Activated CD4-positive, CD25-positive, alpha-beta regulatory T cell (primary cell): ENCODE measurements at places on chromosomes 16 and 17.
A peak's percentile ranks its signal among the peaks of the same experiment; 100 is the strongest.

DNA sequence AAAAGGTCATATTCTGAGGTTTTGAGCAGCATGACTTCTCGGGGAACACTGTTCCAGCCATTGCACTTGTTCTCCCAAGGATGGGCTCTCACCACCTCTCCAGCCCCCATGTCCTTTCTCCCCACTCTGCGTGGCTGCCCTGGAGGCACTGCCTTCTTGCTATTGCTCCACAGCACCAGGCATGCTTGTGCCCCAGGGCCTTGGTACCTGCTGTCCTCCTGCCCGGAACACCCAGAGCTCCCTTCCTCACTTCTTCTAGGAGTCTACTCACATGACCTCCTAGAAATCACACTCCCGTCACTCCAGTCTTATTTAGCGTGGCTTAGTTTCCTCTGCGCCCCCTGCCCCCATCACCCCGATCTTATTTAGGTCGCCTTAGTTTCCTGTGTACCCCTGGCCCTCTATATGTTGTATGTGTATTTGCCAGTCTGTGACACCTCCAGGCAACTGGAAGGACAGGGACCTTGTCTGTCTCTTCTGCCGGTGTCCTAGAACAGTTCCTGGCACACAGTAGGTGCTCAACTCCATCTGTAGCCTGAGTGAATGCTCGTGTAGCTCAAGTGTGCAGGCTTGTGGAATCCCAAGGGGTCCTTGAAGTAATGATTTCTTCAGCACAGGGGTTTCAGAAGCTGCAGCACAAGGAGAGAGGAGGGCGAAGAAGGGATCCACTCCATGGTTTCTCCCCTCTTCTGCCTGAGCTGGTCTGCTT is 208.6 kb upstream of the CIBAR2 start:
- DNase-seq = no peak

- DNase-seq = no peak
These were observed 8.9 kb upstream of the TNS4 start for GRCh38 chr17:40510328-40510648.

GRCh38 chr16:11640987-11641817 is 27.1 kb upstream of the SNN start:
- DNase-seq = no peak

DNA sequence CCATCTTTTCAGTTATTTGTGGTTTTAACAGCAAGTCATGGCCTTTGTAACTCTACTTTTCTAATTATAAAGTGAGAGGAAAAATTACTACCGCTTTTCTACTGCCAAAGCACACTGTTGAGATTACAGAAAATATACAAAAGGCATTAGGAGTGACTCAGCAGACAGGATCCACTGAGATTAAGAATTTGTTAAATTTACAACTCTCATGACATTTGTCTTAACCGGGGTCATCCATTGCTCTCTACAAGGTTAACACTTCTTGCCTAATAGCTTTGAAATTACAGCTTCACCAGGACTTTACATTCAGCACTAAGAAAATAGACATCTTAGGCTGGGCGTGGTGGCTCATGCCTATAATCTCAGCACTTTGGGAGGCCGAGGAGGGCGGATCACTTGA is 93.4 kb downstream of the SSH2 start:
- no peak for DNase-seq

- no peak for DNase-seq
These were observed 6.8 kb upstream of the ZNF423 start for GRCh38 chr16:49862694-49863093.

DNA sequence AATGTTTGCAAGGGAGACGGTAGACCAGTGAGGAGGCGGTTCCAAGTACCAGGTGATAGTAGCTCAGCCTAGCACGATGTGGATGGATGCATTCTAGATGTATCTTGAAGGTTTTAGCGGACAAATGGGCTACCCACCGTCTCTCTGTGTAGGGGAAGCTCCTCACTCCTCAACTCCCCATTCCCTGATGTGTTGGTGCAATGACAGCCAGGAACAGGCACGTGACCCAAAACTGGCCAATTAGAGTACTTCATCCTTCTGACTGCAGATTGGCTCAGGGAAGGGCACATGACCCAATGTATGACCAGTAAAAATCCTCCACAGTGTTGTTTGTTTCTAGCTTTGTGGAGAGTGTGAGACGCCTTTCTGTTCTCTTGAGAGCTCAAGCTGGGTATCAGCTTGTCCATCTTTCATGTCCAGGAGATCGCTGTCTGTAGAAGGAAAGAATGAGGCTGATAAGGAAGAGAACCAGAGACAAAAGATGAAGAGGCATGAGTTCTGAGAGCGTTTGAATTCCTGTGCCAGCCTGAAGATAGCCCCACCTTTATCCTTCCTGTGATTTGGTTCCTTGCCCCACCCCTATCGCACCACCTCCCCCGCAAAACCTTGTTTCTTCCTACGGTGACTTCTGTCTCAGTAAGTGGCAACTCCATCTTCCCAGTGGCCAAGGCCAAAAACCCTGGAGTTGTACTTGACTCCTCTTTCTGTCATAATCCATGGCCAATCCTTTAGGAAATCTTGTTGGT is 2.3 kb upstream of the BORCS6 start:
- DNase-seq = no peak

GRCh38 chr17:4956493-4957061 is 5.7 kb downstream of the ENO3 start:
- no peak for DNase-seq

GRCh38 chr17:77209330-77209748 is 68.6 kb downstream of the SEC14L1 start:
- DNase-seq = no peak

- no peak for DNase-seq
These were observed 35.6 kb upstream of the ZNF750 start for GRCh38 chr17:82875407-82875856.

- peak; percentile 94 for DNase-seq
These were observed at the start of the genes C17orf67 and DGKE for GRCh38 chr17:56833809-56834379. Gene C17orf67 (minus strand): TSS chr17:56833920. CDS start chr17:56815810, 18,110 bp downstream. Gene DGKE (plus strand): TSS chr17:56834151. CDS start chr17:56834796, 645 bp downstream.

GRCh38 chr17:49890077-49890821 is 42.4 kb upstream of the TAC4 start:
- DNase-seq = no peak

GRCh38 chr17:50347117-50347893 is 1.4 kb downstream of the XYLT2 start:
- no peak for DNase-seq

GRCh38 chr17:7423679-7424078 is 1.7 kb upstream of the SPEM2 start:
- no peak for DNase-seq

DNA sequence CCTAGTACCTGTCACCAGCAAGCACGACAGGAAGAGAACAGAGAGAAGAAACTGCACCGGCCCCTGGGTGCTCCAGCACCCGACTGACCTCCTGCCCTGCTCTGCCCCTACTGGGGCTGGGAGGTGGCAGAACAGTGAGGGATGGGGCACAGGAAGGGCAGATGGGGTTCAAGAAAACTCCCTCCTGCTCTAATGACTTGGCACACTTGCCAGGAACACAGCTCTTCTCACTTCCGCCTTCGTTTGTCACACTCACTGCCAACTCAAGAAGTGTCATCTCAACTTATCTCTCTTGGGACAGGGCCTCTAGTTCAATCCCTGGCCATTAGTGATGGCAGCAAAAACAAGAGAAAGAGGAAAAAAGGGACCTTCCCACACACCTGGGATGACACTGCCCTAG is 42.7 kb upstream of the ICAM2 start:
- no peak for DNase-seq

DNA sequence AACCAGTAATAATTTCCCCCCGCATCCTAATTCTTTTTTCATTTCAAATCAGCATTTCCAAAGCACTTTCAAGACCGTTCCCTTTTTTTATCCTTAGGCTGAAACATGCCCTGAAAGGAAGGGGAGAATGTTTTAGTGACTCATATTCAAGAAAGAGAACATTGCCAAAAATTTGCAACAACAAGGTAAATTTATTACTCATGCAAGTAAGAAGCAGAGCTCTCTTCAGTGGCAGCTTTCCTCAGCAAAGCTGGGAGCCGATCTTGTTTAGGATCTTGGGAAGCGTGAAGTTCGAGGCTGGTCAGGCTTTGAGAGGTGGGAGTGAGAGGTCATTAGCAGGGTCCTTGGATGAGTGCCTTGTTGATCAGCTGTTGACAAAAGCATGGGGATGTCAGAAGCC is 129.5 kb downstream of the PRKCA start:
- no peak for DNase-seq

GRCh38 chr16:73231944-73232554 is 184.1 kb upstream of the ZFHX3 start:
- DNase-seq = no peak

DNA sequence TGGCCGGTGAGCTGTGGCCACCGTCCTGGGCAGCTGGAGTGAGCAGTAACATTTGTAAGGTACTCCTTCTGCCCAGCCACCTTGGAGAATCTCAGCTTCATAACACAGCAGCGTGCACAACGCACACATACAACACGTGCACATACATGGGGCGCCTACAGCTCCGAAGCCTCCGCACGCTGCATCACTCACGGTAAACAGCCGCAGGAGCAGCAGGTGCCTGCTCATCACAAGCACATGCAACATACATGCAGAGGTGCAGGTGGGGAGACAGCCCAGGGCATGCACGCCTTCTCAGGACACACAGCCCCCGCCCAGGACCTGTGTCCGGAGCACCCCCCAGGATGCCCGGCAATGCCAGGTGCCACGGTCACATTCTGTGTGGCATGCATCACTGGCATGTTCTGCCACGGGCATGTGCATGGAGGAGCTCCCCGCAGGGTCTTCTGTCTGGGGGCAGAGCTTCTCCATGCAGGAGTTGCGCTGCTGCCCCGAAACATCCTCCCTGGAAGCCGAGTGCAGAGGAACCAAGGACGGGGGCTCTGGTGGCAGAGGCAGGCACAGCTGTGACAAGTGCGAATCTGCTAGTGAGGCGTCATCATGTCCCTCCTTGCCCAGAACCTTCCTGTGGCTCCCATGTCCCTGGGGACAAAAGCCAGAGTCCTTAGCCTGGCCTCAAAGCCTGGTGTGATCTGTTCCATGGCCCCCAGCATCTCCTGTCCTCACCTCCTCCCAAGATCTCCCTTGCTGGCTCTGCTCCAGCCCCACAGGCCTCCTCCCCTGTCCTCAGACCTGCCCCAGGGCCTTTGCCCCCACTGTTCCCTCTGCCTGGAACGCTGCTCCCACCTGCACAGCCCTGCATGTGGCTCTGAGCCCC is 184.0 kb upstream of the GSE1 start:
- no peak for DNase-seq

- DNase-seq = no peak
These were observed 20.8 kb downstream of the SNX11 start for GRCh38 chr17:48128400-48128799.

GRCh38 chr17:16171613-16172012 is 43.7 kb downstream of the NCOR1 start:
- DNase-seq = no peak

GRCh38 chr17:73011016-73011486 is 81.4 kb downstream of the SLC39A11 start:
- no peak for DNase-seq

- no peak for DNase-seq
These were observed 1.5 kb downstream of the TAOK2 start for GRCh38 chr16:29975134-29975538.
